Hematopoietic multipotent progenitor cell (in vitro differentiated cells): ENCODE measurements at places on chromosomes 1 and 21.
A peak's percentile ranks its signal among the peaks of the same experiment; 100 is the strongest.

DNA sequence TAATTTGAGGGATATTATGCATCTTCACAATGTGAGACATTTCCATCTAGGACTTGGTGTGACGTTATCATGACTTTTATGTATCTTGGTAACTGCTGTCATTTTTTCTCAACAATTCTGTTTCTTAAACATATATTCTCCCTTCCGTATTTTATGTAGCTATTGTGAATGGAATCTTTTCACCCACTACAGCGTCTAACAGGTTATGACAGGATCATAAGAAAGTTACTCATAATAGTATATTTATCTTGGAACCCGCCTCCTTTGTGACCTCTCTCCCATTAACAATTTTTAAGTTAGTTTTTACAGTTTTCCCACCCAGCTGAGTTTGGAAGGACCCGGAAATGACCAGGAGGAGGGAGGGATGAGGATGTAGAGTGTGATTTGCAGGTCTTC lies 6.8 kb upstream of the DMRTA2 start:
- DNase-seq = no peak

DNA sequence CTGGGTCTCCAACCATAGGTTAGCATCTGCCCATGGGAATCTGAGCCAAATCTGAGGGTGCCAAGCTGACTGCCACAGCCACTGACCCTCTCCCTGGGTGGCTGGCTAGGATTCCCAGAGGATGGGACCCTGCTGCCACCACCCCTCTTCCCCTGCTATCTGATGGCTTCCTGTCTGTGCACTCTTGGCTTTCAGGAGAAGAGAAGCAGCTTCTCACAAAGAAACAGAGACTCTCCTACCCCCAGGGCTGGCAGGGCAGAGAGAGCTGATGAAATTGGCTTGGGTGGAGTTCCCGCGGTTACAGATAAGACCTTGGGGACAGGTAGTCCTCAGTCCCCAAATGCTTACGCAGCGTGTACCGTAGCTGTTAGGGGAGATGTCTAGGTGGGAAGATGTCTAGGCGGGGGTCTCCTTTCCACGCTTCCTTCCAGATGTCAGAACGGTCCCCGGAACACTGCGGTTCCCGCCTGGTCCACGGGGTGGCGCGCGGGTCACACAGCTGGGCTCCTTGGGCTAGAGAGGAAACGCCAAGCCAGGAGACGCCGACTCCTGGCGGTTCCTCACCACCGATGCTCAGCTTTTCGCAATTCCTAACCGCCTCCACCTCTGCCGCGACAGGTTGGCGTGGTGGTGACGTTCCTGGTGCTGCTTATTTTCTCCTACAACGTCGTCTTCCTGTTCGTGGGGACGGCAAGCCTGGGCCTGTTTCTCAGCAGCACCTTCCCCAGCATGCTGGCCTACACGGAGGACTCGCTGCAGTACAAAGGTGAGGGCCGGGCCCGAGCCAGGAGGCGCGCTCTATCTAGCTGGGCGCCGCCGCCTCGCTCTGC lies 40.1 kb downstream of the ELK4 start:
- DNase-seq = peak; percentile 78

DNA sequence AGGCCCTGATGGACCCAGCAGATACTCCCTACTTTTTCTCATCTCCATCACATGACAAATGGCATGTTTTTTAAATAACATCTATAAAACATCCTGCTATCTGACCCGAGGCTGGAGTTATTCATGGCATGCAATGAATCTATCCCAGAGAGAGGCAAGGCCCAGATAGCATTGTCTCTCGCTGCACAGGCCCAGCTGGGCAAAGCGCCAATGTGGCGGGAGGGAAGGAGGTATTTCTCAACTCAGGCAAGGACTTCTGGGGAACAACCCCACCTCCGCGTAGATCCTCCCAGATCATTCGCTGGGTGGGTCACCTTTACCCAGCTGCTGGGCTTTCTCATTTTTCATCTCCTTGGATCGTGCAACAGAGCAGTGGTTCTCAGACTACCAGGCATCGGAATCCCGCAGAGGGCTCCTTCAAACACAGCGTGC lies 59.8 kb downstream of the ERG start:
- DNase-seq = no peak

GRCh38 chr1:246705368-246705767 lies 18.8 kb upstream of the SCCPDH start:
- no peak for DNase-seq

GRCh38 chr1:20099533-20099932 lies 19.8 kb downstream of the PLA2G2D start:
- no peak for DNase-seq

DNA sequence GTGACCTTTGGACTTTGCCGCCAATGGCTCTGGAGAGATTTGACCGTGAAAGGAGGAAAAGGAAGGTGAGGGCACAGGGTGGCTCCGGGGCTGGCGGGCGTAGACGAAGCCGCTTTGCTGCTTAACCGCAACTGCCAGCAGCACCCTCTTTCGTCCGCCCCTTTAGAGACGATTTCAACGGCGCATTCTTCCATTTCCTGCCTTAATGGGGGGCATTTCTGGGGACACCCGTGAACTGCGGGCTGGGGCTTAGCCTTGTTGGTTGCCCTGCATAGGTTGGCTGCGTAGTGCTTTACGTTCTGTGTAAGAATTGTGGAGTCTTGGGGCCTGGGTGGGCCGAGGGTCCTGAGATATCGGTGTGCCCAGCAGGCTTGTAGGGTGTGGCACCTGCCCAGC lies 6.7 kb upstream of the NPHP4 start:
- DNase-seq = no peak

DNA sequence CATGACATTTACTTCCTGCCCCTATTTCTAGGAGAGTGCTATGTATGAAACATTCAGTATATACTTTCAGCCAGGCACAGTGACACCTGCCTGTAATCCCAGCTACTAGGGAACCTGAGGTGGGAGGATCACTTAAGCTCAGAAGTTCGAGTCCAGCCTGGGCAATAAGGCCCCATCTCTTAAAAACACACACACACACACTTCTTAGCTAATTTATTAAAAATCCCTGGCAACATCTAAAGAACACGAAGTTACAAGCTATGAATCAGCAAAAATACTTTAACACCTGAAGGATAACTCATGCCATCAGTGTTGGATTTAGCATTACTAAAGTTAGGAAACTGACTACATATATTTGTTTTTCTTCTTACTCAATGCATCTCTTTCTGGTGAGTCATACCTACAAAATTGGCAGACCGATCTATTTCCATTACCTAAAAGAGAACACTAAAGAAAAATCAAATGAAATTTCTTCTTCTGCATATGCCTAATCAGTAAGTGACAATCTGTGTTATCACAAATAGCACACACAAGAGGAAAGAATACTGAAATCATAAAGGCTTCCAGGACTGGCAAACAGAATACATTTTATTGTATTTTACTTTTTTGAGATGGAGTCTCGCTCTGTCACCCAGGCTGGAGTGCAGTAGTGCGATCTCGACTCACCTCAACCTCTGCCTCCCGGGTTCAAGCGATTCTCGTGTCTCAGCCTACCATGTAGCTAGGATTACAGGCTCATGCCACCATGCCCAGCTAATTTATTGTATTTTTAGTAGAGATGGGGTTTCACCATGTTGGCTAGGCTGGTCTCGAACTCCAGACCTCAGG lies 41.4 kb downstream of the RNF115 start:
- no peak for DNase-seq

DNA sequence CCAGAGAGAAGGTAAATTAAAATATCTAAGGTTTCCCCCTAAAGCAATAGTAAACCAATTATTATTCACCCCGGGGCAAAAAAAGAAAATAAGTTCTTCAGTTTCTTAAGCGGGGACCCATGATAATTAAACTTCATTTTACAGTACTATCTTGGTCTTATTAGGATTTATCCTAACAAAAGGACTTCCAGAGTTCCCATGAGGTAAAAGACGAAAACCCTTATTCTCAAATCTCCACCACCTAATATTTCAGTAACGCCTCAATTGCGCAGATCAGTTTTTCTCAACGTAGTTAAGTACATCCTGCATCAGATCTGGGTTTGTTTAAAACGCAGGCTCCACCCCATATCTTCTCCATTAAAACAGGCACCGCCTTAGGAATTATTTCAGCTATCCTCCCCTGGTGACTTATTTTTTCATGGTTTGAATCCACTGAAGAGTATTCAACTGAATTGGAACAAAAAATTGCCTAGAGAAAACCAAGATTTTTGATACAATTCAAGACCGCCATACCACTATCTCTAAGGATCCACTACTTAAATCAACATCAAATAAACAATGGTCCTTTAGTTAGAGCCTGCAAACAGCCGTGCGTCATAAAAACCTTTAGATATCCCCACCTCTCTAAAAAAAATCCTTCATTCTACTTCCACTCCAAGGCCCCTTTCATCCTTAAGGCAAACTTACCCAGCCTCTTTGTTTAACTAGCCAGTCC lies 1.7 kb downstream of the MCL1 start:
- no peak for DNase-seq

- DNase-seq = no peak
Observed at GRCh38 chr1:62107923-62108322, 86.7 kb upstream of the L1TD1 start.
